ENCODE measurements at places on chromosomes 3 and 15.

DNA sequence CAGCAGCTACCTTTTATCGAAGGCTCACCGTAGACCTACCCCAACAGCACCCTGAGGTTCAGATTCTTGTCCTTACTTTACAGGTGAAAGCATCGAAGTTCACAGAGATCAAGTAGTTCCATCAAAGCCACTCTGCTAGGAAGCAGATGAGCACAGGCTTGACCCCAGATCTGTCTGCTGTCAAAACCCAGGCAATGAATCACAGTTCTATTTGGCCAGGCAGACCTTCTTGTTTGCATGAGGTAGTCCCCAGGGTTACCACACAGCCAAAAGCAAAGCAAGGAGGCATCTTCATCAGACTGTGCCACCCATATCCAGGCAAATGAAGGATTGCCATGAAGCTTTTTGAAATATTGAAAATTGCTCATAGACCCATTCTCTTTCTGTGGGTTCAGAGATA lies 33.0 kb downstream of the HES1 start:
- no peak for DNase-seq

- no peak for DNase-seq
These were observed 32.8 kb upstream of the ST3GAL6 start for GRCh38 chr3:98730338-98730737.

- DNase-seq = no peak
These were observed 3.7 kb downstream of the FANCI start for GRCh38 chr15:89247446-89247845.

GRCh38 chr3:98536456-98537017 lies 4.8 kb downstream of the GPR15 start:
- no peak for DNase-seq

GRCh38 chr3:87414271-87414670 lies 137.9 kb upstream of the POU1F1 start:
- no peak for DNase-seq

- no peak for DNase-seq
These were observed 4.3 kb downstream of the ZNF592 start for GRCh38 chr15:84752700-84753099.

DNA sequence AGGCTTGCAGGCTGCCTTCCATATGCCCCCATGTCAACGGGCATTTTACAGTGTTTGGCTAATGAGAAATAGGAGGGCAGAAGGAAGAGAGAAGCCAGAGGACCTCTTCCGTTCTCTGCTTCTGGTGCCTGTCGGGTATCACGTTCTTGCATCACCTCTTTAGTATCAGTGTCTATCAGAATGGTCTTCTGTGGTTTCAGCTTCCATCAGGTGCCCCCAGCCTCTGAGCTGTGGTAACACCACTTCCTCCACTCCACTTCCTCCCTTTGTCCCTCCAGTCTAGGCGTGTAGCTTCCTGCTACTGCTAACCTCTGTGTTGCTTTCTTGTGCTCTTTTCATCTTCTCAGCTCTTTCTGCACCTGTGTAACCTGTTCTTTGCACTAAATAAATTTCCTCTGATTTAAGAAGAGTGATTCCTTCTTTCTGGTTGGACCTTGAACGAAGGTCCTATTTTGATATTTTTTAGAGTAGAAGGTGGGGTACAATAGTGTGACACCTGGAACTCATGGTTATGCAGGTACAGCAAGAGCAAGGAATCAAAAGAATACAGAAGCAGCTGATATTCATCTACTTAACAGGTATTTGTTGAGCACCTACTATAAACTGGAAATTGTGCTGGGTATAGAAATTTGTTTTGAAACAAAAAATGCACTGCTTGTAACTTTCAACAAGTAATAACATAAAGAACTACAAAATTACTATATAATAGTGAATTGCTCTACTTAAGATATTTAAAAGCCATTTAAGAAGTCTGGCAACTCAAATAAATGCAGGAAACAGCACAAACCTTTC lies 27.4 kb upstream of the FOXB1 start:
- peak; percentile 51 for DNase-seq

Data from CD4-positive, alpha-beta T cell treated with Interleukin-15 for 4 hours (primary cell).